ENCODE measurements at places on chromosomes 7 and 10. TPM values are rescaled to one million over a fixed set of nuclear protein-coding genes. Genes with fewer than 3 reads are reported as not detected.

- H3K4me3 ChIP-seq = no peak overlapping the region
- no peak overlapping the region for H3K27ac ChIP-seq
- H3K4me1 ChIP-seq = peaks cover 17% of the 10 kb centered on the region
Observed at GRCh38 chr7:123717689-123718088, 31.1 kb downstream of the WASL start.

SPDYE2 gene
- total RNA-seq = not detected

GRCh38 chr7:101733713-101734475 lies 83.5 kb upstream of the CUX1 start:
- no peaks in the 10 kb centered on the region for H3K4me1 ChIP-seq
- peak; percentile 51 for DNase-seq
- H3K36me3 ChIP-seq = no peaks in the 10 kb centered on the region
- peak overlapping the region; percentile 18 for H3K4me3 ChIP-seq
- H3K27me3 ChIP-seq = no peaks in the 10 kb centered on the region

DNA sequence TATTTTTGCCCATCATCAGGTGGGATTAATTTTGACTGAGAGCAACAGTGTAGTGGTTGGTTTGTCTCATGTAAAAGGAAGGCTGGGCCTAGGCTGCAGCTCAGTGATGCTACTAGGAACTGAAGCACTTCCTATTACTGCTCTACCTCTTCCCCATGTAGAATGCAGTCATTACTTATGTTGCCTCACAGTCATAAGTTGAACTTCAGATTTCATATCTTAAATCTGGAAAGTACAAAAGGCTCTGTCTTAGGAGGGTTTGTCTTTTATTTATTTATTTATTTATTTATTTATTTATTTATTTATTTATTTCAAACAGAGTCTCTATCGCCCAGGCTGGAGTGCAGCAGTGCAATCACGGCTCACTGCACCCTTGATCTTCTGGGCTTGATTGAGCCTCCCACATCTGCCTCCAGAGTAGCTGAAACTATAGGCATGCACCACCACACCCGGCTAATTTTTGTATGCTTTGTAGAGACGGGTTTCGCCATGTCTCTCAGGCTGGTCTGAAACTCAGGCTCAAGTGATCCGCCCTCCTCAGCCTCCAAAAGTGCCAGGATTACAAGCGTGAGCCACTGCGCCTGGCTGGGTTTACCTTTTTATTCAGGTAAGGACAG lies 721.7 kb upstream of the GALNT17 start:
- DNase-seq = no peak
- no peaks in the 10 kb centered on the region for H3K27me3 ChIP-seq
- no peak overlapping the region for H3K27ac ChIP-seq
- H3K4me1 ChIP-seq = peaks cover 3% of the 10 kb centered on the region
- H3K36me3 ChIP-seq = no peaks in the 10 kb centered on the region

ING3 gene
- 8.6 TPM for total RNA-seq

INTS15 gene
- 18.6 TPM for total RNA-seq

DNA sequence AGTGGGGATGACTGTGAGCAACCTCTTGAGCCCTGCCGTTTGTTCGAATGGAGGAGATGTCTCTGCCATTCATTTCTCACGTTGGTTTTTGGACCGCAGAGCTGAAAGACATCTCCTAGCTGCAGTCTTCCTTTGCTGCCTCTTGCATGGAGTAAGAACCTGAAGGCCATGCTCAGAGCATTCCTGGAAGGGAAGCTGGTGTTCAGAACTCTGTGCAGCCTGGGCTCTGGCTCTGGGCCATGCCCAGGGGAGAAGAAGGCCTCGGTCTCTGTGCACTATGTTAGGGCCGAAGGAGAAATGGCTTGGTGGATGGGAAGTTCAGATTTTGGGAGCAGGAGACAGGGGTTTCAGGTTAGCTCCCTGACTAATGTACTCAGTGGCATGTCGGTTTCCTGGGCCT lies 22.9 kb downstream of the SFTPD start:
- no peaks in the 10 kb centered on the region for H3K36me3 ChIP-seq
- peaks cover 15% of the 10 kb centered on the region for H3K27me3 ChIP-seq
- H3K4me1 ChIP-seq = no peaks in the 10 kb centered on the region
- H3K4me3 ChIP-seq = no peak overlapping the region
- no peak for DNase-seq
- no peak overlapping the region for H3K27ac ChIP-seq

ANKRD7 gene
- 0.41 TPM for total RNA-seq

DNA sequence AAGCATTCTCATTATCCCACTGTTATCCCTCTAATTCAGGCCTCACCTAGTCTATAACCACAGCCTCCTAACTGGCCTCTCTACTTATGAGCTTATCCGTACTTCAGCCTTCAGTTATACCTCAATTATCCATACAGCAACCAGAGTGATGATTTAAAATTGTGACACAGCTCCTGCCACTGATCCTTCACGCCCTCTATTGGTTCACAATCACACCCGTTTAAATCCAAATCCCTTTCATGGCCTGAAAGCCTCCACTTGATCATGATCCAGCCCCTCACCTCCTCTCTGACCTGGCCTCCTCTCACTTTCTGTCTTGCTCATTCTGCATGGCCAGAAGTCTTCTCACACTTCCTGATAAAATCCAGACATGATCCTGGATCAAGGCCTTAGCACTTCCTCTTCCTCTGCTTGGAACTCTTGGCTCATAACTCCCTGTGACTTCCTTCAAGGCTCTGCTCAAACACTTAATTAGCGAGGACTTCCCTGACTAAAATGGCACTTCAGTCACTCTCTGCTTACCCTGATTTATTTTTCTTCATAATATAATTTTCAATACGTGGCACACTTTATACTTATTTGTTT lies 19.0 kb upstream of the TMEM26 start:
- H3K27me3 ChIP-seq = no peaks in the 10 kb centered on the region
- H3K4me3 ChIP-seq = no peak overlapping the region
- H3K27ac ChIP-seq = no peak overlapping the region
- H3K36me3 ChIP-seq = no peaks in the 10 kb centered on the region
- H3K4me1 ChIP-seq = peaks cover 4% of the 10 kb centered on the region
- no peak for DNase-seq

DNA sequence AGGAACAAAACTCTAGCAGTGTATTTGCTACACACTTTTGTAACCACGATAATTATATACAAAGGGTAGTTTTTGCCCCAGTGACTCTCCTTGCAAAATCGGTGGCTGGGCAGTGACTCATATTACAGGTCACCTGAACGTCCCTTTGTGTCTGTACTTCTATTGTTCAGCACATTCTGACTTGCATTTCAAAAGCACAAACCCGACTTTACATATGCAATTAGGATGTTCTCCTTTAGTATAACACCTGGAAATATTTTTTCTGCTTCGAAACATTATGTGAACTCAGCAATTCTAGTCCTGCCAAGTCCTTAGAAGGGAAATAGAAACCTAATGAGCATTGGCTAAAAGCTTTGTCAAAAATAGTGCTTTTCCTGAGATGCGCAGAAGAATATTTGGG lies 6.0 kb downstream of the PRR15 start:
- no peak overlapping the region for H3K27ac ChIP-seq
- no peak for DNase-seq
- H3K36me3 ChIP-seq = no peaks in the 10 kb centered on the region
- H3K4me1 ChIP-seq = peaks cover 11% of the 10 kb centered on the region
- H3K4me3 ChIP-seq = no peak overlapping the region

- no peaks in the 10 kb centered on the region for H3K36me3 ChIP-seq
- H3K27ac ChIP-seq = no peak overlapping the region
- DNase-seq = no peak
- peaks cover 11% of the 10 kb centered on the region for H3K4me1 ChIP-seq
- H3K4me3 ChIP-seq = no peak overlapping the region
- no peaks in the 10 kb centered on the region for H3K27me3 ChIP-seq
Observed at GRCh38 chr10:30705625-30706149, 76.1 kb upstream of the LYZL2 start.

GRCh38 chr10:47233631-47234030 lies 66.4 kb upstream of the GDF10 start:
- no peak overlapping the region for H3K4me3 ChIP-seq
- no peak for DNase-seq
- H3K4me1 ChIP-seq = no peaks in the 10 kb centered on the region
- H3K27ac ChIP-seq = no peak overlapping the region
- peaks cover 3% of the 10 kb centered on the region for H3K27me3 ChIP-seq

MMD2 gene
- total RNA-seq = not detected

SH3PXD2A gene
- 17.3 TPM for total RNA-seq

- peak; percentile 19 for DNase-seq
- H3K4me1 ChIP-seq = peaks cover 12% of the 10 kb centered on the region
- H3K27me3 ChIP-seq = no peaks in the 10 kb centered on the region
- H3K4me3 ChIP-seq = no peak overlapping the region
- H3K36me3 ChIP-seq = no peaks in the 10 kb centered on the region
Observed at GRCh38 chr10:24821986-24822385, 98.3 kb upstream of the ARHGAP21 start.

DNA sequence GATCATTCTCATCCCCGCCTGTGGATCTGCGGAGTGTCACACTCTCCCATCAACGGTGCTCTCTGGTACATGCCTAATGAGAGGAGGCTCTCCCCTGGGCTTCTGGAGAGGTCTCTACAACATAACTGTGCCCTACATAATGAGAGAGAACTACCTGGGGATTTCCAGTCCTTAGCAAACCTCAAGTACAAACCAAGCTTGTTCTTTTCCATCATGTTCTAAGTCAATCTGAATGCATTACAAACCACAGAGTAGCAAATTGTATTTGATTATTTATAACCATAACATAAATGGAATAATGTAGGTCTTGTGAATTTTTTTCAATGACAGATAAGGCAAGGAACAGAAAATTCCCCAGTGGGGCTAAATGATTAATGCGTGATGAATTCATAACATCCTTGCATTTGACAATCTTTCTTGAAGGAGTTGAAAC lies 412.4 kb upstream of the NRP1 start:
- H3K4me1 ChIP-seq = no peaks in the 10 kb centered on the region
- no peaks in the 10 kb centered on the region for H3K36me3 ChIP-seq
- peak; percentile 70 for DNase-seq
- H3K4me3 ChIP-seq = no peak overlapping the region
- H3K27me3 ChIP-seq = peaks cover 5% of the 10 kb centered on the region
- H3K27ac ChIP-seq = no peak overlapping the region

- no peaks in the 10 kb centered on the region for H3K4me1 ChIP-seq
- H3K27ac ChIP-seq = no peak overlapping the region
- no peaks in the 10 kb centered on the region for H3K36me3 ChIP-seq
- no peak overlapping the region for H3K4me3 ChIP-seq
Observed at GRCh38 chr10:8586504-8586903, 532.0 kb downstream of the GATA3 start.

DNA sequence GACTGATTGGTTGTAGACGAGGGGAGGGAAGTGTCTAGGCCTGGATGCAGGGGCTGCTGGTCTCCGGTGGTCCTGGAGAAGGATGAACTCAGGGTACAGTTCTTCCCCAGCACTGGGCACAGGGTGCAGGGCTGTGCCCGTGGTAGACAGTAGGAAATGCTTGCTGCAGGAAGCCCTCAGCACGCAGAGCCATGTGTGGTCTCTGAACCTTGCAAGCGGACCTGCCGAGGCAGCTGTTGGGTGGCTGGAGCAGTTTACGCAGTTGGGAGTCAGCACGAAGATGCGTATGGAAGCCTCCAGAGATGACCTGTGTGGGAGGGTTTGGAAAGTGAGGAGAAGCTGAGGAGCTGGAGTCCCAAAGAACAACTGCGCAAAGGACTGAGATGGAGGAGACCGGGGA lies 39.0 kb downstream of the DOCK1 start:
- H3K4me3 ChIP-seq = no peak overlapping the region
- H3K4me1 ChIP-seq = no peaks in the 10 kb centered on the region
- H3K36me3 ChIP-seq = peaks cover 3% of the 10 kb centered on the region
- H3K27me3 ChIP-seq = no peaks in the 10 kb centered on the region
- H3K27ac ChIP-seq = no peak overlapping the region

LBX1 gene
- not detected for total RNA-seq

ATP5F1C gene
- total RNA-seq = 231 TPM

TEX36 gene
- not detected for total RNA-seq

- H3K4me3 ChIP-seq = no peak overlapping the region
- H3K27ac ChIP-seq = no peak overlapping the region
- H3K4me1 ChIP-seq = no peaks in the 10 kb centered on the region
- DNase-seq = peak; percentile 52
- no peaks in the 10 kb centered on the region for H3K27me3 ChIP-seq
Observed at GRCh38 chr10:89744026-89744425, 42.6 kb downstream of the KIF20B start.

All from astrocyte (in vitro differentiated cells and primary cell).